Stimulated activated CD4-positive, alpha-beta T cell treated with anti-CD3 and anti-CD28 coated beads, Interleukin-1b, Interleukin-23, amount 100 ng/mL, for 1 hour (primary cell): ENCODE measurements at places on chromosomes 6 and 20.

GRCh38 chr6:46733341-46733801, 1.8 kb downstream of the PLA2G7 start:
- DNase-seq = no peak

- no peak for DNase-seq
These were observed 509.8 kb upstream of the JARID2 start for GRCh38 chr6:14735956-14736486.

- DNase-seq = no peak
These were observed 24.6 kb upstream of the SPTLC3 start for GRCh38 chr20:12984069-12984765.

DNA sequence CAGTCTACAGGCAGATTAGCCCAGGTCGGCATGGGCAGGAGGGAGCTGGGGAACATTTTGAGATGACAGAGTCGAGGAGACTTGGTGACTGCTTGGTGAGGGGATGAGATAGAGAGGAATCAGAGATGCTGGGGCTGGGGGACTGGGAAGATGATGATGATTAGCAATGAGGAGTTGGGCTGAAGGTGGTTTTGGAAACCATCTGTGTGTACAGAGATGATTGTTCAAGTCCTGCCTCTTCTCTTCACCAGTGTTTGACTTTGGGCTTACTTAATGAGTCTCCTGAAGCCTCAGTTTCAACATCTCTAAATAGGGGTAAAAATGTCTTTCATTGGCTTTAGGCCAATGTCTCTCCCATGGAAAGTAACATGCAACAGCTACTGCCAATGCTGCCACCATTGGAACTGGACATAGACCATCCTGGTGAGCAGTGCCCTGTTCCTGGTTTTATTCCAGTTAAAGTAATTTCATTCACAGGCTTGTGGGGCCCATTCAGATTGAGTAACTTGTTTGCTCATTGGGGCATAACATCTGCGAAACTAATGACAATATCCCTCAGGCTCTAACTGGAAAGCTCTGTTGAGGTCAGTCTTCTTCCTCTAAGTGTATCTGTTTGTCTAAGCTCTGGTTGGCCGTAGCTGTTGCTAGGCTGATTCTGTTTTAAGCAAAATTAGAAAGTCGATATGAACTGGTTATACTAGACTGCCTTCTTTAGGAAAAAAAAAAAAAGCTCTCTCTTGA, 99.1 kb downstream of the ARMC2 start:
- no peak for DNase-seq

DNA sequence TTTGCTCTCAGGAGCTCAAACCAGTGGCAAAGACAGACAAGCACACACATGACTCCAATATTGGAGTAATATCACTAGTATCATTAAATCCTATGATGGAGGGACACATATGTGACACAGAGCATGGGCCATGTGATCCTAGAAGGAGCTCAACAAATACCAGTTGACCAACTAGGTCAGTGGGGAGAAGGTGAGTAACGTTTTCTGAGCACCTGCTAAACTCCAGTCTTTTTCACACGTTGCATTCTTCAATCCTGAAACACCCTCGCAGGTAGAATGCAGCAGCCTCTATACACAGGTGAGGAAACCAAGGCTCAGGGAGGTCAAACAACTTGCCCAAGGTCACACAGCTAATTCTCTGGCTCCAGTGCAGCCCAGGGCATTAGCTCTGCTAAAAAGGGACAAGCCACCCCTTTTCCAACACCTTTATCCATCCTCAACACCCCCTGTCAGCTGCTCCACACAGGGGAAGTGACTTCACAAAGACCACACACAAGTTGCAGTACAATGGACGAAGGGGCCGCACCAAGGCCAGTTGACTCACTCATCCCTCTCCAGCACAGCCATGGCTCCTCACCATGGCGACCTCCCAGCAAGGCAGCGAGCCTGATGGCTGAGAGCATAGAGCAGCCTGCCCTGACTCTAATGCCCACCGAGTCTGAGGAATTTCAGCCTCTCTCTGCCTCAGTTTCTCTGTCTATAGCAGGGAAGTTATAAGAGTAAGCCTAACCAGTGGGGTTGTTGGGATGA, 4.4 kb downstream of the CAPN11 start:
- no peak for DNase-seq

DNA sequence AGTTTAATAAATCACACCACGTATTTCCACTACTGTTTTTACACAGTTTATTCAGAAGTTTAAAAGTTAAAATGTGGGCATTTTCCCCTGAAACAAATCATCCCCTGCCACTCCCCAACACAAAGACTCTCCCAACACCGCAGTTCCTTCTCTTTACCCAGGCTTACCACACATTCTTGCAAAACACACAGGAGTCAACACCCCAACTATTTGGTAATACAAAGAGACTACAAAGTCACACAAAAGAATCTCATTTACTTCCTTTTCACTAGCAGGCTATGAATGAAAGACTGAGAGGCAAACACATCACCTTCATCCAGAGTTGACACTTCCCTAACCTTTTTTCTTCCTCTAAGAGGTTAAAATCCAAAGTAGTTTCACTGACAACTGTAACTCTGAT, 51.1 kb downstream of the KCTD20 start:
- DNase-seq = no peak

DNA sequence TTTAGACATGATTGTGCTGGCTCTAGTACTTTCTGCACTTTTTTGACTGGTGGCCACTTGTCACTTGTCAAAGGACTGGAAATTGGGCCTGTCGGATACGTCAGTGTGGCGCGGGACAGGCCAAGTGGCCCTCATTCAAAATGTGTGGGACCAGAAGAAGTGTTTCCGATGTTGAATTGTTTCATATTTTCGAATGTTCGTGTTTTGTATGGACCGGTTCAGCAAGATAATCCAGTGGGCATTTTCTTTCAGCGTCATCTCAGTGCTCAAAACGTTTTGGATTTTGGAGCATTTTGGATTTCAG, 3.5 kb downstream of the KIF25 start:
- DNase-seq = no peak

DNA sequence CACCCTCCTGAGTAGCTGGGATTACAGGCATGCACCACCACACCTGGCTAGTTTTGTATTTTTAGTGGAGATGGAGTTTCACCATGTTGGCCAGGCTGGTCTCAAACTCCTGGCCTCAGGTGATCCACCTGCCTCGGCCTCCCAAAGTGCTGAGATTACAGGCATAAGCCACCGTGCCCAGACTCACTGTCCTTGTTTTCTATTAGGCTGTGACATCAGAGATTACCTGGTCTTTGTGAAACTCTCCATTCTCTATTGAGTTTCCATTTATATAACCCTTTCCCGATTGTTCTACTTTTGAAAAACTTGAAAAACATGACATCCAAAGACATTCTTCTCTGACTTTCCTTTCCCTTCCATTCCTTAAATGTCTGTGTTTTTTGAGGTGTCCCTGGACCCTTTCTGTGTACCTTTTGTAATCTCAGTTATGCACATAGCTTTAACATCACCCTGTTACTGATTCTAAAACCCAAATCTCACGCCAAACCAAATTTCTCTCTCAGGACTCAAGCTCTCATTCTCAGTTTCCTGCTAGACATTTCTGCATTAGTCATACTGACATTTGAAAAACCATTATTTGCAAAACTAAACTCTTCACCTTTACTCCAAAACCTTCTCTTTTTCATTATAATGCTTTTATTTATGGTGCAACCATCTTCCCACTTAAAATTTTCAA, 137.0 kb downstream of the KHDC1L start:
- DNase-seq = no peak

DNA sequence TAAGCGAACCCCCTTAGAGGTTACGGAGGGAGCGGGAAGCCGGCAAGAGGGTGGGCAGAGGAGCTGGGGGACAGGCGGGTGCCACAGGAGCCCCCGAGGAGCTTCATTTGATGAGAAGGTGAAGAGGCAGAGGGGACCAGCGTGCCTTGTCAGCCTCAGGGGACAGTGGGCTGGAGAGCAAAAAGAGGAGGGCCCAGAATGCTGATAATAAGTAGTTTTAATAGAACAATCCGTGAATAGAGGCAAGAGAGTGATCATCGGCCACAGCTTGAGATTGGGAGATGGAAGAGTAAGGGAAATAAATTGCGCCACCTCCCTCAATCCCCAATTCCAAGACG, 1.3 kb downstream of the COL19A1 start:
- no peak for DNase-seq

- DNase-seq = no peak
These were observed 71.2 kb upstream of the EMILIN3 start for GRCh38 chr20:41437836-41438235.

GRCh38 chr6:25057111-25057905, 121.5 kb upstream of the RIPOR2 start:
- DNase-seq = no peak

GRCh38 chr20:37970856-37971245, 62.4 kb downstream of the TTI1 start:
- DNase-seq = no peak

GRCh38 chr6:125828476-125829039, 37.8 kb downstream of the NCOA7 start:
- no peak for DNase-seq

- no peak for DNase-seq
These were observed 12.0 kb upstream of the THBS2 start for GRCh38 chr6:169265486-169266131.

DNA sequence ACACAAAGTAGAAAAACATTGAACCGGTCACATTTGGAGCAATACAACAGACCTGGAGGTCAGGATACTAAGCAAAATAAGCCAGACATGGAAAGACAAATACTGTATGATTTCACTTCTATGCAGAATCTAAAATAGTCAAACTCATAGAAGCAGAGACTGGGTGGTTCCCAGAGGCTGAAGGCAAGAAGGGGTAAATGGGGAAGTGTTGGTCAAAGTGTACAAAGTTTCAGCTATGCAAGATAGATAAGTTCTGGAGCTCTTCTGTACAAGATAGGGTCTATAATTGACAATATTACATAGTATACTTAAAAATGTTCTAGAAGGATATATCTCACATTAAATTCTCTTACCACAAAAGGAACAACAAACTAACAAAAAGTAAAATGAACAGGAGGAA, 70.3 kb downstream of the TMEM244 start:
- DNase-seq = no peak

DNA sequence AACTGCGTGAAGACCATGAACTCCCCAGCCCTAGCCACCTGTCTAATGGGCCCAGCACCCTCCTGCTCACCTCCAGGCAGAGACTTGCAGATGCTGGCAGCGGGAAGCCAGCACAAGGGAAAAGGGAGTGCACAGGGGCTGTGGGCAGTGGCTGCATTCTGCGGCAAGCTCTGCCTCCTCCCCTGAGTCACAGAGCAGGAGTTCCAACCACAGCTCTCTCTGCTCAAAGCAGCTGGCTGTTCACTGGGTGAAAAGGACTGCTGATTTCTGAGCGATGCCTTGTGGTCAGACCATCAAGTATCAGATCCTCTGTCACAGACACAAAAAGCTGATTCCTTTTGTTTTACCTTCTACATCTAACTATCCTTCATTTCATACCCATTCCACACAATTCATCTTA, 10.5 kb downstream of the NKX2-2 start:
- DNase-seq = no peak

DNA sequence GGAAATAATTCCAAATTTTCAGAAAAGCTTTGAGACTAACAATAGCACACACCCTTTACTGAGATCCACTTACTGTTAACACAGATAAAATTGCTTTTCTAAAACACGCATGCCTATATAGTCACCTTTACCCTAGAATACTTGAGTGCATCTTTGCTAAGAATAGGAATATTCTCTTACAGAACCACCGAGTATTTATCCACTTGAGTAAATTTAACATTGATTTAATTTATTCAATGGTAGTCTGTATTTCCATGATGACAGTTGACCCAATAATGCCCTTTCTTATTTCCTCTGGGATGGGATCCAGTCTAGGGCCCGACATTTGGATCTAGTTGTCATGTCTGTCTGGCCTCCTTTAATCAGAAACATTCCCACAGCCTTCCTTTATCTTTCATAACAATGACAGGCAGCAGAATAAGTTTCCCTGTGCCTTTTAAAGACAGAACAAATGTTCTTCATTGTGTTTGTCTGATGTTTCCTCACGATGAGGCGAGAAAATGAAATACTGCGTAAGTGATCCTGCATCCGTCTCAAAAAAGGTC, 56.6 kb upstream of the ERVFRD-1 start:
- no peak for DNase-seq

GRCh38 chr6:78867020-78867369, 356 bp upstream of the IRAK1BP1 start:
- DNase-seq = no peak

- no peak for DNase-seq
These were observed 399.6 kb downstream of the NKAIN2 start for GRCh38 chr6:124203101-124203811.

DNA sequence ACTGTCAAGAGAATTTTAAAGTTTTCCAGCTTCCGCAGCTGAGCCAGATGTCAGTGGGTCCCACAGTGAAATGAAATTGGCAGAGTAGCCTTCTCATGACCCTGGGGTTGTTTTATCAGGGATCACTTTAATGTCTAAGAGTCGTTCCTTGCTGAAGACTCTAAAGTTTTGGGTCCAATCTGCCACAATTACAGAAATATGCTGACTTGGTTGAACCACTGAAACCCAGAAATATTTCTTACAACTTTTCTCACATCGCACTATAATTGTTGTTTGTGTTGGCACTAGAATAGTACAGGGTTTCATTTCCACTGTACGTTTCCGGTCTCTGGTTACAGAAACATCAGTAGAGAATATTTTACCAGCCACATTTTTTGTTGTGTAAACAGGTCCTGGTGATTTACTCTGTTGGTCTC, 109.0 kb downstream of the HMGCLL1 start:
- no peak for DNase-seq

DNA sequence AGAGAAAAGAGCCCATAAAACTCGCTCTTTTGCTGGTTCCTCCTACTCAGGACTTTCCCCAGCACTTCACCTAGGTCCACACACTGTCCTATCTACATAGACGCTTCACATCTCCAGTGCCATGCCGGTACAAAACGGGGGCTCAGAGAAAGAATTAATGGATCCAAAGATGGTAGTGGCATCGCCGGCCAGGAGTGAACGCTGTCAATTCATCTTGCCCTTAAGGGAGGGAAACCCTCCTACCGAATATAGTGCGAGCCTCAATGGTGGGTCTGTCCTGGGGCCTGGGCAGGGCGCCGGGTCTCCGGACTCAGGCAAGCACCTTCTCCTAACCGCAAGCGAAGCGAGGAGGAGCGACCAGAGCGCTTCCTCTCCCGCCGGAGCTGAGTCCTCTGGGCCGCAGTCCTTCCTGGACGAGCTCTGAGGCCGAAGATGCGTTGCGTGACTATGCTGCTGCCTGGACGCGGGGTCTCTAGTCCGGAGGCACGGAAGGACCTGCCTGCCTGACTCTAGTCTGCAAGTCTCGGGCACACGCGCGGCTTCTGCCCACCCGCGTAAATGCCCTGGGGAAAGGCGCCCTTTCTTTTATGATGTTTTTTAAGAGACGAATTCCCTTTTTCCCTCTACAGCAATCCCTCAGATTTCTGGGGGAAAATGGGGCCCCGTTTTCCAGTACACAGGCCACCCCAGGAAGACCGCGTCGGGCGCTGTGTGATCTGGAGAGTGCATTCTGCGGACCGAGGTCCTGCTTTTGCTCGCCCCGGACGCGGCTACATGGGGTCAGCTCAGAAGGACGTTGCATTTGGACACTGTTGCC, 100.1 kb upstream of the PRDM1 start:
- DNase-seq = no peak

- peak; percentile 23 for DNase-seq
These were observed 5.1 kb downstream of the KCNS1 start for GRCh38 chr20:45095805-45096238.
